ENCODE measurements at places on chromosomes 7 and 10.

DNA sequence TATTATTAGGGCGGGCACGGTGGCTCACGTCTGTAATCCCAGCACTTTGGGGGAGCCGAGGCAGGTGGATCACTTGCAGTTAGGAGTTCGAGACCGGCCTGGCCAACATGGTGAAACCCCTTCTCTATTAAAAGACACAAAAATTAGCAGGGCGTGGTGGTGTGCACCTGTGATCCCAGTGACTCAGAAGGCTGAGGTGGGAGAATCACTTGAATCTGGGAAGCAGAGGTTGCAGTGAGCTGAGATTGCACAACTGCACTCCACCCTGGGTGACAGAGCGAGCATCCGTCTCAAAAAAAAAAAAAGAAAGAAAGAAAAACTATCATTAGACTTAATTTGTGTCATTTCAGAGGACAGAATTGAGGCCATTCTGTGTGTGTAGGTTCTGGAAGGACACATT, 752.7 kb upstream of the GALNT17 start:
- no peak for DNase-seq

GRCh38 chr10:71045936-71046335, 157.6 kb upstream of the PCBD1 start:
- no peak for DNase-seq

DNA sequence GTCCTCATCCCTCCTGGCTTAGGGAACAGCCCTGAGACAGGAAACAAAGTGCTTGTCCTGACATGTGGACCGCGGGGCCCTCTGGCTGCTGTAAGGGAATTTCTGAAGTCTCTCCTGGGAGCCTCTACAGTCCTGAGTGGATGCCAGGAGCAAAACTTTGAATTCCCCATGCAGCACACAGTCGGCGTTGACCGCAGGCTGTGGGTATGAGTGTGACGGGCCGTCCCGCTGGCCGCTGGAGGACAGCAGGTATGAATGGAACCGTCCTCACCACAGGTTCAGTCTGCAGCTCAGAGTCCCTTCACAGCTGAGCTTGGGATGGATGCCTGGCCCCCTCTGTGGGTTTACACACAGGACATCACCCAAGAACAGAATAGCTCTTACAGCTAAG, 94.9 kb downstream of the GPR26 start:
- DNase-seq: no peak

DNA sequence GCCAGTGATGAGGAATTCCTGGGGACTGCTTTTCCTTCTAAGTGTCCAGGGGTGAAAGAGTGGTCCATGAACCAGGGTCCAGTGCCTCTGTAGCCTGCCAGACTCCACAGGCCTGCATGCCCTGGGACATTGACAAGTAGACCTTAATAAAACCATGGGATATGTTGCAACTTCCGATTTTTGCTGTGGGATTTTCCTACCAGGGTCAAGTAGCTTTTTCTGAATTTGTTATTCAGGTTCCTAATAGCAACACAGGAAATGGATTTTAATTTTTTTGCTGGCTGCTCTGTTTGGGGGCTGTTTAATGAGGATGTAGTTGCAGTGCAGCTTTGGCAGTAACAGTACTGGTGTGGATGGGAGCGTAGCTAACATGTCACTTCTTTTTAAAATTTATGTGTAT, 42.1 kb downstream of the WBP1L start:
- DNase-seq: no peak

GRCh38 chr7:1794888-1795542, 124.9 kb downstream of the ELFN1 start:
- peak; percentile 47 for DNase-seq
